Fibroblast of skin of right biceps (primary cell): ENCODE measurements at places on chromosomes 11 and 22.

GRCh38 chr11:13761716-13762115, 93.2 kb downstream of the FAR1 start:
- DNase-seq = peak; percentile 59

DNA sequence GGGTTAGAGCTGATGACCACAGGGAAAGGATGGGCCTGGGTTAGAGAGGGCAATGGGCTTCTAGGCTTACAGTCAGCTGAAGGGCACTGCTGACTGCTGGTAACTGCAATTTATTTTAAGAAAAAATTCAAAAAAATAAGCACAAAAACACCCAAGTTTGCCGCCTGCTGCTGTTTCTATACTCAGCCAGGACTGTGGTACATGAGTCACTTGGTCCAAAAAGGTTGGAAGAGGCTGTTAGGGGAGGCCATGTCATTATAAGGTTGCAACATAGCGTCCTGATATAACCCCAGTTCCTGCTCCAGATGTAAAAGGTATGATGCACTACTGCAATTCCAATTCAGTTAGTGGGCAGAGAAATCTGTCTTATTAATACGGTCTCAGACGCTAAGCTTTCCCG, 98.9 kb downstream of the ETS1 start:
- peak; percentile 93 for DNase-seq

DNA sequence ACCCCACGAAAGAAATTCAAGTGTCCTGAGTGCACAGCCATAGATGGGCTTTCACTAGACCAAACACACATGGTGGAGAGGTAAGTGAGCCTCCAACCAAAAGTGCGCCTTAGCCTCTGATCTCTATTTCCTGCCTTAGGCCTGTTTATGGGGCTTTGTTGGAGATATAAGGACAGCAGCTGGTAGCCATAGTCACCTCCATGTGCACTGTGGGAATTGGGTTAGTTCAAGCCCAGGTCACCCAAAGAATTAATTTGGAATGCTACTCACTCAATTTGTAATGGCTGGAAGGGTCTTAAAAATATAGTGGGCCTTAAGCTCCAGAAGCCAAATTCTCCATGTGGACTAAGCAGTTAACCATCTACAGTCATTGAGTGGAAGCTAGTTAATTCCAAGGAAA, 73.6 kb downstream of the ALX4 start:
- no peak for DNase-seq

DNA sequence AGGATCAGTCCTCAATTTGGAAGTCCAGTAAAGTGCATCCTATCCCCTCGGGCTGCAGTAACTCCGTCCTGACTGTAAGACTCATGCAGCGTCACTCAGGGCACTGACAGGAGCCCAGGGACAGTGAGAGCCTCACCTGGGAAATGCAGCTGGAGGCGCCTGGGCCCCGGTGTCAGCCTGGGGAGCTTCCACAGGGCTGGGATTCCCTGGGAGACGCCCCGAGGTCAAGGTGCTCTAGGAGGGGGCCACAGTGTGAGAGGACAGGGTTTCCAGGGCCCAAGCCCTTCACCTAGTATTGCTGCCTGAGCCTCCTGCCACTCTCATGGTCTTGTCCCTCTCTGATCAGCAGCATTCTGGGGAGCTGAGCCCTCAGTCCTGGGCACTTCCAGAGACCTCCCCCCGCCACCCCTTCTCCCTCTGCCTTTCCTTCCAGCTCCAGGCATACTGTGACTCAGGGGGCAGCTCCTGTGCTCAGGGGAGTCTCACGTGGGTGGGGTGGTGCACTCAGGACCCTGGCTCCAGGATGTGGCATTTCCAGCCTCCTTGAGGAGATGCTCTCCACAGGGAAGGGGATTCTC, 99.1 kb upstream of the IGLL5 start:
- no peak for DNase-seq

GRCh38 chr11:46947399-46948077, 11.0 kb downstream of the CSTPP1 start:
- no peak for DNase-seq

- DNase-seq = no peak
These were observed 77.7 kb downstream of the KCNC1 start for GRCh38 chr11:17812091-17812864.
